A673 (cell line): ENCODE measurements at places on chromosomes 13 and 19. TPM values are rescaled to one million over a fixed set of nuclear protein-coding genes. Genes with fewer than 3 reads are reported as not detected.

IGFL2 gene
- total RNA-seq = 0.45 and 0.59 TPM in 2 replicates

DNA sequence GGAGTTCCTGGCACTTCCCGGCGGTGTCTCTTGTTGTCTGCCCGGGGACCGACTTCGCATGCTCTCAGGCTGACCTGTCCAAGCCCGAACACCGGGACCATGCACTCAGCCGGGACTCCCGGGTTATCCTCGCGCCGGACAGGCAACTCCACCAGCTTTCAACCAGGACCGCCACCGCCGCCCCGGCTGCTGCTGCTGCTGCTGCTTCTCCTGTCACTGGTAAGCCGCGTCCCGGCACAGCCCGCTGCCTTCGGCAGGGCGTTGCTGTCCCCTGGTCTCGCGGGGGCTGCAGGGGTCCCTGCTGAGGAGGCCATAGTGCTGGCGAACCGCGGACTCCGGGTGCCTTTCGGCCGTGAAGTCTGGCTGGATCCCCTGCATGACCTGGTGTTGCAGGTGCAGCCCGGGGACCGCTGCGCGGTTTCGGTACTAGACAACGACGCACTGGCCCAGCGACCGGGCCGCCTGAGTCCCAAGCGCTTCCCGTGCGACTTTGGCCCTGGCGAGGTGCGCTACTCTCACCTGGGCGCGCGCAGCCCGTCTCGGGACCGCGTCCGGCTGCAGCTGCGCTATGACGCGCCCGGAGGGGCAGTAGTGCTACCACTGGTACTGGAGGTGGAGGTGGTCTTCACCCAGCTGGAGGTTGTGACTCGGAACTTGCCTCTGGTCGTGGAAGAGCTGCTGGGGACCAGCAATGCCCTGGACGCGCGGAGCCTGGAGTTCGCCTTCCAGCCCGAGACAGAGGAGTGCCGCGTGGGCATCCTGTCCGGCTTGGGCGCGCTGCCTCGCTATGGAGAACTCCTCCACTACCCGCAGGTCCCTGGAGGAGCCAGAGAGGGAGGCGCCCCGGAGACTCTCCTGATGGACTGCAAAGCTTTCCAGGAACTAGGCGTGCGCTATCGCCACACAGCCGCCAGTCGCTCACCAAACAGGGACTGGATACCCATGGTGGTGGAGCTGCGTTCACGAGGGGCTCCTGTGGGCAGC is 661 bp downstream of the FREM2 start:
- DNase-seq = peak; percentile 29
- H3K27ac ChIP-seq = no peak overlapping the region
- H3K4me3 ChIP-seq = peak overlapping the region; percentile 65
- no peaks in the 10 kb centered on the region for H3K36me3 ChIP-seq
- peaks cover 9% of the 10 kb centered on the region for H3K4me1 ChIP-seq

DNA sequence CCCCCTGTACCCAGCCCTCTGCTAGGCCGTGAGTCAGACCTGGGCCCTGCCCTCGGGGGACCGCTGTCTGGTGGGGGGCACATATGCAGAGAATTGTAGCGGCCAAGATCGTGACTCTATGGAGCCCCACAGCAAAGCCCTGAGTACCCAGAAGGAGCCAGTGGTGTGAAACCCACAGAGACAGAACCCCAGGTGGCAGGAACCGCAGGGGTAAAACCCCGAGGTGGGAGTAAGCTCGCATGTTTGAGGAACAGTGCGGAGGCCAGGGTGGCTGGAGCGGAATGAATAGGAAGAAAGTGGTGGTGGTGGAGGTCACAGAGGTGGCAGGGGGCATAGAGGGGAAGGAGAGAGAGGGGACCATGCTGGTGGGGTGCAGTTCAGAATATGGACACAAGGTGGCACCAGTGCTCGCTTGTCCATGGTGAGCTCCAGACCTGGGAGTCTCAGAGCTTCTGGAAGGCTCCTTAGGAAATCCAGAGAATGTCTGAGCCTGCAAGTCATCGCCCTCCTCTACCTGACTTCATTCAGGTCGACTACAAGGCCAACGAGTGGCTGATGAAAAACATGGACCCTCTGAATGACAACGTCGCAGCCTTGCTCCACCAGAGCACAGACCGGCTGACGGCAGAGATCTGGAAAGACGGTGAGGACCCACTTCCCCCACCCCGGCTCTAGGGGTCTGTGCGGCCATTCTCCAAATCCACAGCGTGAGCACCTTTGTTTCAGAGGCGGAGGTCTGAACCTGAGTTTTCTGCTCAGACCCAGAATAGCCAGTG is 48.9 kb downstream of the MYH14 start:
- H3K36me3 ChIP-seq = no peaks in the 10 kb centered on the region
- H3K27me3 ChIP-seq = no peaks in the 10 kb centered on the region
- DNase-seq = peak; percentile 51
- H3K4me1 ChIP-seq = no peaks in the 10 kb centered on the region

OSCAR gene
- total RNA-seq = 0.47 and 0.61 TPM in 2 replicates
